ENCODE measurements at places on chromosomes 13 and 19. TPM values are rescaled to one million over a fixed set of nuclear protein-coding genes. Genes with fewer than 3 reads are reported as not detected.

The ANKRD24 gene
- 0.53 TPM for total RNA-seq

The SLITRK6 gene
- total RNA-seq, result 1.5 TPM

The IFT88 gene
- 8.8 TPM for total RNA-seq

The UBE2M gene
- total RNA-seq, result 115 TPM

The OR10H1 gene
- total RNA-seq, result not detected

The ZNF554 gene
- 3.3 TPM for total RNA-seq

The LCP1 gene
- 1.2 TPM for total RNA-seq

The LENG9 gene
- 5.4 TPM for total RNA-seq

The TUBA3C gene
- not detected for total RNA-seq

The FXYD7 gene
- total RNA-seq, result not detected

The MAP4K1 gene
- not detected for total RNA-seq

The VAV1 gene
- total RNA-seq, result not detected

The MAN2B1 gene
- 32.4 TPM for total RNA-seq

The FPR3 gene
- 0.23 TPM for total RNA-seq

Data from smooth muscle cell of the coronary artery (primary cell).